Small intestine (tissue), 16 donors: ENCODE measurements at places on chromosomes 16 and 17.

- DNase-seq: no peak
Observed at GRCh38 chr17:58503866-58504265, 10.6 kb downstream of the MTMR4 start.

- DNase-seq: no peak
Observed at GRCh38 chr16:79008036-79008868, 592.3 kb downstream of the MAF start.

DNA sequence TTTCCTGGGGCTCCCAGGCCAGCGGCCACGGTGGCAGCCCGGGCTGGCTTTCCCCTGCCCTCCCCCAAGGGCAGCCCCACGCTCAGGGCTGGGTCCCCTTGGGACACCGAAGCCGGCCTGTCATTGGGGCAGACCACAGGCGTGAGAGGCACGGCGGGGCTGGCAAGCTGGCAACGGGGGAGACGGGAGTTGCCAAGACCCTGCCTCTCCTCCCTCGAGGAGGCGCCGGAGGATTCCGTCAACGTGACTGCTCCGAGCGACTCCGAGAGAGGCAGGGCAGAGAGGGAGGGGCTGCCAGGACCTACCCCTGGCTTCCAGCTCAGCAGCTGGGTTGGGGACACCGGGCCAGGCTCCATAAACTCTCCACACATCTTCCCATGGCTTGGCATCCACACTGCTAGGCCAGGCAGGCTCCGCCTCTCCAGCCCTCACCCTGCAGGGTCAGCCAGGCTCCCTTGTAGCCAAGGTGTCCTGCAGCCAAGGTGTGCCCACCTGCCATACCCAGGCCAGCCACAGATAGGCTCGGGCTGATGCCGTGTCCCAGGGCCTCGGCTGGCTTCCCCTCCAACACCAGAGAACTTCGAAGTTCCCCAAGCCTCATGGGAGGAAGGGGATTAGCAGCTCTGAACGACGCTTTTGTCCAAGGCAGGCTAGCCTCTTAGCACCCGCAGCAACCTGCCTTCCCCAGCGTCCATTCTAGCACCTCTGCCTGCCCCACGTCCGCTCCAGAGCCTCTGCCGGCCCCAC is 25.5 kb downstream of the TIMM22 start:
- DNase-seq: no peak

- no peak for DNase-seq
Observed at GRCh38 chr16:4372578-4373355, 1.1 kb downstream of the VASN start.

- DNase-seq: peak; percentile 76
Observed at GRCh38 chr16:57720142-57720575, 15.4 kb upstream of the KATNB1 start.

DNA sequence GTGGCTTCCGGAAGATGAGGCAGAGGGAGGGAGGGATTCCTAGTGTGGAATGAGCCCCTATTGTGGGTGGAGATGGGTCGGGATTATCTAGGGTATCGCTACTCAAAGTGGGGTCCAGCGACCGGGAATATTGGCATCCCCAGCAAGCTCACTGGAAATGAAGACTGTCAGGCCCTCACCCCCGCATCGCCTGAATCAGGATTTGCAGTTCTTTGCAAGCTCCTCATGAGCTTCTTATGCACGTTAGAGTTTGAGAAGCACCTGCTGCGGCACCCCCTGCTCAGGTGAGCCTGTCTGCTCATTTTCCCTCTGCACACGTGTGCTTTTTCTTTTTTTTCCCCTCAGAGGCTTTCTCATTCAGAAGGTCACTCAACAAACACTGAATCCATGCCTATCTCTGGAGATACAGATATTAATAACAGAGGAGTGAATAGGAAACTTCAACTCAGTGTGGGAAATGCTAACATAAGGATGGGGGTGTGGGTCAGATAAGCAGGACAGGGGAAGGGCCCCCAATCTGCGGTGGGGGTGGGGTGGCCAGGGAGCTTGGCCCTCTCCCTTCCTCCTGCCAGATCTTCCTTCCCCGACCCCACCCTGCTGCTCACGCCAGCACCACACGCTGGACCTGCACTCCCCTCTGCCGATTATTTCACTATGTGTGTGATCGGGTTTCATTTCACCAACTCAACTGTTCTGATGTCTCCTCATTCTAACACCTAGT is 67.7 kb upstream of the NFAT5 start:
- no peak for DNase-seq

DNA sequence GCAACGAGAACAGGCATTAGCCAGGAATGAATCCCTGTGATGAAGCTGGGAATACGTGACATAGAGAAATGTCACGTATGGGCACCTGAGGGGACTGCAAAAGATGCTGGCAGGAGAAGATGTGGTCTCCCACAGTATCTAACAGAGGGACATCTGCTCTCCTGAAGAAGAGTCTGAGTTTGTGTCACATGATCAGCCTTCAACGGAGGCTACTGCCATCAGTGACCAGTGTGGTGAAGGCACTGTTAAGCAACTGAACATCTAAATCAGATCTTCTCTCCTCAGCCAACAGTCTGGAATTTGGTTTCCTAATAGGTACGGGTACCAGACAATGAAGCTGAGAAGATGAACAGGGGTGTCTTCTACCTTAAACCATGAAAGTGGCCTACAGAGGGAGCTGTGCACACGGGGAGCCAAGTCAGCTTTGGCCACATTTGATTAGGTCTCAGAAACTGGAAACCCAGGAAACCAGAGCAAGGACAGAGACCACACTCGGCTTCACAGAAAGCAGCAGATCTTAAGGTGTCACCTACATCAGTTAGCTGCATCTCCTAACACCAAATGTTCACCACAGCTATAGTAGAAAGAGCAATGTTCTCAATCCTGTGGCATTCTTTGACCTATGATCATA is 41.8 kb downstream of the BRD7 start:
- DNase-seq: peak; percentile 35

- DNase-seq: no peak
Observed at GRCh38 chr16:78962457-78962929, 638.0 kb downstream of the MAF start.

DNA sequence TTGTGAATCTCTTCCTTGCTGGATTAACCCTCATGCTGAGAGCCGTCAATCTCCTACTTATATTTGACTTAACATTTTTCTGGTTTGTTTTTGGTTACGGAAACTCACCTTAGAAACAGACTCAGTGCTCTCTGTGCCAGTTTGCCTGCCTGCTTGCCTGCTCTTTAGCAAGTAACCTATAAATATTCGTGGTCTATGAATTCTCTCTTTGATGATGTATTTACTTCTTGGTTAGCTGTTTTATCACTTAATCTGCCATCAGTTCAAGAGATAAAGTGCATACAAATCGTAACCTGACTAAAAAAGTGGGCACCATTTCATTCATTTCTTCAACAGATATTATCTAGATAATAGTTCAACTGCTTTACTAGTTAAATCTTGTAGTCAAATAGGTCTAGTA is 26.7 kb downstream of the CYB5B start:
- no peak for DNase-seq

GRCh38 chr16:68376590-68376989 is 65.8 kb downstream of the PRMT7 start:
- DNase-seq: no peak

DNA sequence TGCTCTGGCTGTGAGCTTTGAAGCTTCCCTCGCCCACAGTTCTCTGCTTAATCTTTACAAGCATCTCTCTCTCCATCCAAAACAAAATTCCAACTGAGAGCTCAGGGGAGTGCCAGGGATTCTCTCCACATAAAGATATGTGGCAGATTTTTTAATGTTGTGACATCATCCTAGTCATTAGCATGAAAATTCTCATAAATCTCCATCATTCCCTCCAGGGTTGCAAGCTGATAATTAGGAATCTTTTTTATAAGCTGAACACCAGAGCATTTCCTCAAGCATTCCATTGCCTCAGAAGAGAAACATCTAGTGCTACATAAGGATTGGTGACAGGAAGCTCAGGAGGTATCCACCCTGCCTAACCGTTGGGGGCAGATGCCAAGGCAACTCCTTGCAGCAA is 82.4 kb upstream of the DNAH9 start:
- DNase-seq: no peak

GRCh38 chr16:10817963-10818941 is at the start of gene TVP23A:
TSS of gene TVP23A (minus strand) at chr16:10818794. CDS start at chr16:10818493, 301 bp downstream.
- DNase-seq: no peak

GRCh38 chr16:57380671-57381462 is 8.6 kb downstream of the CX3CL1 start:
- DNase-seq: no peak

- no peak for DNase-seq
Observed at GRCh38 chr16:17362183-17362582, 108.6 kb downstream of the XYLT1 start.

- DNase-seq: no peak
Observed at GRCh38 chr16:1691956-1692355, 13.9 kb downstream of the JPT2 start.

GRCh38 chr17:20089756-20090547 is 80.8 kb downstream of the SPECC1 start:
- DNase-seq: no peak

GRCh38 chr16:6732166-6732565 is 600.5 kb upstream of the RBFOX1 start:
- DNase-seq: no peak

GRCh38 chr17:55344514-55344997 is 77.1 kb downstream of the MMD start:
- peak; percentile 42 for DNase-seq

GRCh38 chr17:62892061-62892675 is 73.9 kb upstream of the TANC2 start:
- no peak for DNase-seq

DNA sequence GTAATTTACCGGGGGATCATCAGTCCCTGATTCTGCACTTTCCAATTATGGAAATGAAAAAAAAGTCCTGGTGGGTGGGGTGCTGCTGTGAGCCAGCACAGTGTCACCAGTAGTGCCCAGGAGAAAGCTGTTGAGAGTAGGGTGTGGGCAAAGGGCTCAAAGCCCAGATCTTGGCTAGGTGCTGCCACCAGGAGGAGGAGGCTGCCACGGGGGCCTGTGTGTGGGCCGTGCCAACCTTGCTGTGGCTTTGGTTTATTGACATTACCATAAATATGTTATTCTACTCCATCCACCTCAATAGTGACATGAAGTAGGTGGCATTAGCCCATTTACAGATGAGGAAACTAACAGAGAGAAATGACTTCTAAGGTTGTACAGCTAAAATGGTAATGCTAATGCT is 6.7 kb upstream of the PRPSAP2 start:
- DNase-seq: no peak

DNA sequence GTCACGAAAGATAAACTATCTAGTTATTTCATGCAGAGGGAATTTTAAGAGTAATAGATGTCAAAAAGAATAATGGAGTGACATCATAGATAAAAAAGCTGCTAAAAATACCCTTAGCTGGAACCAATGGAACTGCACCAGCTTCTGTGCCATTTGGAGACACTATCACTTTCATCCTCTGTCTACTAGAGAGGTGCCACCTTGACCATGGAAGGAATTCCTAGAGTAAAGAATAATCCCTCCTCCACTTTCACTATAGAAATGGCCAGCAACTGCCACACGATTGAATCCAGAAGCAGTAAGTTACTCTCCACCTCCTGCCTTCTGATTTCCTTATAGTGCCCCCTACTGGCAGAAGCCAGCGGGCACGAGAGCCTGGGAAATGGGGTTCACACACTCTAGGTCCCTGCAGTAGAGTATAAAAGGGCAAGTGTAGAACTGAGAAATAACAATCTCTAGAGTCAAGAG is 2.8 kb upstream of the ALDH3A2 start:
- peak; percentile 54 for DNase-seq

GRCh38 chr17:951325-952132 is 28.0 kb downstream of the NXN start:
- no peak for DNase-seq

GRCh38 chr17:28865946-28866752 is 11.3 kb downstream of the ERAL1 start:
- DNase-seq: no peak

DNA sequence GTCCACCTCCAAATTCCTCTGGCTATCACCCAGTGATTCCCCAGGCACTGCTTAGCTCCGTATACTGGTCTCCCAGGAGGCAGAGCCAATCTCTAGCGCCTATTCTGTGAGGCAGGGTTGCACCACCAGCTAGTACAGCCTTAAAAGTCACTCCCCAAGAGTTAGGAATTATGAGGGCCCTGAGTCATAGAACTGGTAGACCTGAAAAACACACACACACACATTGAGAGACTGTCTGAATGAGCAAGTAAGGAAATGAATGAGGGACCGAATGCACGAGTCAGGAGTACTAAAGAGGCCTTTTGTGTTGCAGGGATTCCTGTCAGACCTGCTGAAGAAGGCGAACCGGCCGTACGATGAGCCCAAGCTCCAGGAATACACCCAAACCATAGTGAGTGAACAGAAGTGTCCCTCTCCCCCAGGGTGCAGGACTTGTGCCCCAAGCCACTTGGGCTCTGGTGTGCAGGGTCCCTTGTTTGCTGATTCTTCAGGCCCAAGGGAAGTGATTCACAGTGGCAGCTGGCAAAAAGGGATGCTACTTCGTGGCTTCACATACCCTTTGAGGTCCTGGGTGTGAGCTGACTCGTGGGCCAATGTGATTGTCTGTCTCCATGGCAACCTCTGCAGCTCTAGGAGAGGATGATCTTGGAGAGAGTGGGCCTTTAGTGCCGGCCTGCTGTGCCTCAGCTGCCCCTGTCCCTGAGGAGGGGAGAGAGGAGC is 24.7 kb downstream of the CALB2 start:
- DNase-seq: no peak

DNA sequence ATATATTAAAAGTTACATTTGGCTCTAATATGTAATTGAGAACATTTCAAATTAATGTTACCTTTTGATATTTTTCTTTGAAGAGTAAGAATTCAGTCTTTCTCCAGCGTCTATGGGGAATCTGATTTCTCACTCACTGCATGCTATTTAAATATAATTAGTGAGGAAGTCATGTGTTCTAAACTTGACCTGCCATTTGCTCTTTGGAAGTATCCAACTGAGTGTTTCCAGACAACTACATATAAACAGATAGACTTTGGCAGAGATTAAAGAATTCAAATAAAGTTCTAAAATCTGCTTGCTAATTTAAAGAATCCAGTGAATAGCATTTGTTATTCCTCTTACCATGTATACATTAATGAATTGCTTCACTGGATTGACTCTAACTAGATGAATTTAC is 23.5 kb downstream of the OMG start:
- DNase-seq: no peak

DNA sequence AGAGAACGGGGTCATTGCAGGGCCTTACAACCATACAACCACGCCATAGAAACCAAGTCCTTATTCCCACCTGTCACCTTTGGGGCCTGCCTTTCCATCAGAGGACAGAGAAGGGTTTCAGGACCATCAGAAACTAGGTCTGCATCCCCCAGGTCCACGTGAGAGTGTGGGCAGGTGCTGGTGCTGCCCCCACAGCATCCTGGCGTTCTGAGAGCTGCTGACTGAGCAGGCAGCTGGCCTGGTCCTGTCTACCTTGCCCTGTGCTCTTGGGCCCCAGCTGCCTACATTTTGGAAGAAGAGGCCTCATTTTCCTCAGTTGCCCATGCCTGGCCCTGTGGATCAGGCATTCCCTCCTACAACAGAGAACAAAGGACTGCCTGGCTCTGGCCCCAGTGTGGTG is 21.6 kb downstream of the ZNF276 start:
- no peak for DNase-seq

GRCh38 chr17:1147664-1148063 is 32.1 kb downstream of the ABR start:
- DNase-seq: peak; percentile 91

GRCh38 chr16:56191156-56191815 is at the start of gene GNAO1:
TSS of gene GNAO1 (plus strand) at chr16:56191489. CDS start at chr16:56192236, 747 bp downstream.
- peak; percentile 77 for DNase-seq
